ENCODE measurements at places on chromosomes 12 and 14.

GRCh38 chr12:26535826-26536225 is 297.2 kb downstream of the ITPR2 start:
- no peak for DNase-seq

DNA sequence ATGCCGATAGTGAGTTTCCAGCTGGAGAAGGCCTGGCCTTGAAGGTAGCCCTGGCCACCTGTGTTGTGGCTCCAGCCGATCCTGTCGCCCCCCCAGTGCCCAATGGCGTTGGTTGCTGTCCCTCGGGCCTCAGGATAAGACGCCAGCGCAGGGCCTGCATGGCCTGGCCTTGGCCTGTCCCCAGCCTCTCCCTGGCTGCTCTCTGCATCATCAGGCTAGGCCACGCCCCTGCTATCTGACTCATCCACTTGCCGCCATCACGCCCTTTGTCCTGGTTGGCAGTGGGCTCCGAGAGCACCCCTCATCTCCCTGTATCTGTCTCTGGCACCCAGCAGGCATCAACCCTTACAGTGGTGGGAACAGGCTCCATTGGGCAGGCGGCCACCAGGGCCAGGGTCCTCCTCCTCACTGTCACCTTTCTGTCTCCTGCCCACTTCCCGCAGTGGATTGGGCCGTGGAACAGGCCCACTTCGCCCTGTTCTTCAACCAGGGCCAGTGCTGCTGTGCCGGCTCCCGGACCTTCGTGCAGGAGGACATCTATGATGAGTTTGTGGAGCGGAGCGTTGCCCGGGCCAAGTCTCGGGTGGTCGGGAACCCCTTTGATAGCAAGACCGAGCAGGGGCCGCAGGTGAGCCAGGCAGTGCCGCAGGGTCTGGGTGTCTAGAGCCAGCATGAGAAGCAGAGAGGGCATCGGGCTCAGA is 25.6 kb downstream of the ALDH2 start:
- no peak for DNase-seq

DNA sequence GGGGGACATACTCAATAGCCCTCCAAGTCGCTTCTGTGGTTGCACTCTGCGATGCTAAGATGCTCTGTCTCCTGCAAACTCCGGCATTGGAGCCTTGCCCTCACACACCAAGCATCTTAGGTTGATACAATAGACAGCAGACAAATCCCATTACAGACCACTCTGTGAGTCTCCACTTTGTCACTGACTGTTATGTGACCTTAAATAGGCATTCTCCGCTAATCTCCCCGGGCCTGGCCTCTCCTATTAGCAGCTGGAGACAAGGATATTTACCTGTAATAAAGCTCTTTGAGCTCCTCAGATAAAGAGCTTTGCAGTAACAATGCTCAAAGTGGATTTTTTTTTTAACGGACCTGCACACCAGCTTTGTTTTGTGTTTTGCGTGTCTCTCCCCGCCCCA is 479.7 kb upstream of the TBX3 start:
- no peak for DNase-seq

GRCh38 chr14:65422088-65422834 is 9.7 kb downstream of the FUT8 start:
- DNase-seq = no peak

GRCh38 chr12:41466300-41466699 is 278.2 kb downstream of the PDZRN4 start:
- DNase-seq = no peak

- DNase-seq = no peak
Measured at GRCh38 chr12:64571411-64571810, 38.9 kb upstream of the RASSF3 start.

DNA sequence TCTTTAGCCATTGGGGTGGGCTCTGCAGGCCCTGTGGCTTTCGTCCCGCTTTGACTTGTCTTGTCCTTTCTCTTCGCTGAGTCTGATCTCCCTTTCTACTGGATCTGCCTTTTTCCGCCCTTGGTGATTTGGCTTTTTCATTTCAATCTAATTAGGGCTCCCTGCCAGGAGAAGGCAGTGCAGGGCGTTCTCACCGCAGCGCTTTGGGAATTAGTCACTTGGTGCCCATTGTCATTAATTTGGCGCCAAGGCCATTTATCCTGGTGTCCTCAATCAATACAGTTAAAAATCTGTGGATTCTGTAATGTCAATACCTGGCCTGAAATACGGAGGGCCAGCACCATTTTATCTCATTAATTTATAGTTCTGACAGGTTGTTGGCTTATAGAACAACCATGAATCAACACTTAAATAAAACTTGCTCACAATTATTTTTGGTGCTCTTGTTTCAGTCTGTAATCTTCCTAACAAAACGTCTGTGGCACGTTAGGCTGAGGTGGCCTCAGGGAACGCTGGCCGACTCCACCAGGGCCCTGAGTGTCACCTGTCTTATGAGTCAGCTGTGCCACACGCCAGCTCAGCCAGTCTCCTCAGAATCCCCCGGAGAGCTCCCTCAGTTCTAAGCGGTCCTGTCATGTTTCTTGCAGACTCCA is 115.7 kb downstream of the BEGAIN start:
- no peak for DNase-seq

- no peak for DNase-seq
Measured at GRCh38 chr12:24960222-24960855, 11.4 kb upstream of the BCAT1 start.

DNA sequence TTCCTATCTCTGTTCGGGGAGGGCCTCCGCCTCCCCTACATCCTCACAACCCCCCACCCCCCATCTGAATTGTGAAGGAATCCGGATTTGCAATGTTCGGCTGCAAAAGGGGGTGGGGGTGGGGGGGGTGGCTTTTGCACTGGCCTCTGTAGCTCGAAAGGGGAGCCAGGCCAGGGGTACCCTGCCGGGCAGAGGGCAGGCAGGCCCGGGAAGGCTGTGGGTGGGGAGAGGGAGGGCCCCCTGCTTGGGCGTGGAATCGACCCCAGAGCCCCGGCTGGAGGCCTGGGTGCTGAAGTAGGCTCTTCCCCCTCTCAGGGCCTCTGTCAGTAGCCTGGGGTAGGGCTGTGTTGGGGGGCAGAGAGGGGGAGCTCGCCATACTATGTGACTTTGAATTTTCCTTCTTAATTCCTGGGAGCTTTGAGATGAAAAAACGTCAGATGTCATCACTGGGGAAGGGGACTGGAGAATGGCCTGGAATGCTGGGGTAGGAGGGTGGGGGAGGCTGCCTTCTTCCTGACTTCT is 1.1 kb downstream of the LRP1 start:
- no peak for DNase-seq

DNA sequence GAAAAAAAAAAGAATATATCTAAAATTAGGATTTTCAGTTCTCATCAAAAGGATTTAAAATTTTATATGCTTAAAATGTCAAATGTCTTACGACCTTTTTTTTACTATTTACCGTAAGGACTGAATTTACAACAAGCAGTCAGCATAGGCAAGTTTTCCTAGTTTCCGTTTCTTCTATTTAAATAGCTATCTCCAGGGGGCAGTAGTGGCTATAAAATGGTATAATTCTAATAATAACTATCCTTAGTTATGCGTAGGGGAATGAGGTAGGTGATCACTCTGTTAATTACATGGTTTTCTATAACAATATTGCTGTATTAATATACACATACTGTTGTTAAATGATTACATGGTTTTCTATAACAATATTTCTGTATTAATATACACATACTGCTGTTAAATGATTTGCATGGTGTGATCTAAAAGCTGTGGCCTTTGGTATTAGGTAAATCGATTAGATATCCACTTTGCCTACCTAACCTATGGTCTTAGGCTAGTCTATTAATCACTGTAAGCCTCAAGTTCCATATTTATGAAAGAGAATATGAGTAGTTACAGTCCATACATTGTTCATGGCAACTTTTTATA is 217.7 kb upstream of the PDZRN4 start:
- DNase-seq = no peak
